Type B pancreatic cell (in vitro differentiated cells): ENCODE measurements at places on chromosomes 16 and 17. TPM values are rescaled to one million over a fixed set of nuclear protein-coding genes. Genes with fewer than 3 reads are reported as not detected.

GRCh38 chr16:60608971-60609370 lies 1427.3 kb downstream of the CDH8 start:
- no peaks in the 10 kb centered on the region for H3K36me3 ChIP-seq
- DNase-seq = no peak
- H3K4me1 ChIP-seq = no peaks in the 10 kb centered on the region
- H3K27ac ChIP-seq = no peak overlapping the region
- no peak overlapping the region for H3K4me3 ChIP-seq

GRCh38 chr16:11725457-11725856 lies 17.2 kb downstream of the TXNDC11 start:
- peaks cover 31% of the 10 kb centered on the region for H3K36me3 ChIP-seq
- H3K27ac ChIP-seq = no peak overlapping the region
- peaks cover 6% of the 10 kb centered on the region for H3K4me1 ChIP-seq
- no peak overlapping the region for H3K4me3 ChIP-seq

GRCh38 chr17:67617304-67617899 lies 100.3 kb upstream of the NOL11 start:
- H3K36me3 ChIP-seq = no peaks in the 10 kb centered on the region
- H3K27me3 ChIP-seq = no peaks in the 10 kb centered on the region
- no peak overlapping the region for H3K27ac ChIP-seq
- DNase-seq = no peak
- H3K4me1 ChIP-seq = peaks cover 7% of the 10 kb centered on the region

DNA sequence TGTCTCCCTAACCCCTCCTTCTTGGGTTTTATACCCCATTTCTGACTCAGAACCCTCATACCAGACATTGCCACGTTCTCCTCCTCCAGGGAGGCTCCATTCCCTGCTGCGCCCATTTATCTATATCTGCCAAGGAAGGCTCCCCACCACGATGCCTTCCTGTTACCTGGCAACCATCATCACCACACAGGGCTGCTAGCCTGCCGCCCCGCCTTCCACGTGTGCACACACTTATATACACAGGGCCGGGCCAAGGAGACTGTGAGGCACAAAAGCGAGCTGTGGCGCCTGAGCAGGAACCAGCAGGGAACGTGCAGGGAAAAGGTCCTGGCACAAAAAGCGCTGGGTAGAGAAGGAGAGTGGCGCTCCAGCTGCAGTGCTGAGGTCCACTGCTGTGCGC lies 261.8 kb downstream of the CBLN1 start:
- no peaks in the 10 kb centered on the region for H3K36me3 ChIP-seq
- H3K27ac ChIP-seq = peak overlapping the region; percentile 53
- H3K4me1 ChIP-seq = peaks cover 42% of the 10 kb centered on the region
- no peak for DNase-seq
- peak overlapping the region; percentile 65 for H3K4me3 ChIP-seq
- H3K27me3 ChIP-seq = peaks cover 31% of the 10 kb centered on the region

GRCh38 chr16:74868501-74868900 lies 93.9 kb upstream of the FA2H start:
- H3K27ac ChIP-seq = no peak overlapping the region
- peaks cover 10% of the 10 kb centered on the region for H3K4me1 ChIP-seq
- peaks cover 3% of the 10 kb centered on the region for H3K36me3 ChIP-seq
- no peak for DNase-seq
- no peaks in the 10 kb centered on the region for H3K27me3 ChIP-seq

DNA sequence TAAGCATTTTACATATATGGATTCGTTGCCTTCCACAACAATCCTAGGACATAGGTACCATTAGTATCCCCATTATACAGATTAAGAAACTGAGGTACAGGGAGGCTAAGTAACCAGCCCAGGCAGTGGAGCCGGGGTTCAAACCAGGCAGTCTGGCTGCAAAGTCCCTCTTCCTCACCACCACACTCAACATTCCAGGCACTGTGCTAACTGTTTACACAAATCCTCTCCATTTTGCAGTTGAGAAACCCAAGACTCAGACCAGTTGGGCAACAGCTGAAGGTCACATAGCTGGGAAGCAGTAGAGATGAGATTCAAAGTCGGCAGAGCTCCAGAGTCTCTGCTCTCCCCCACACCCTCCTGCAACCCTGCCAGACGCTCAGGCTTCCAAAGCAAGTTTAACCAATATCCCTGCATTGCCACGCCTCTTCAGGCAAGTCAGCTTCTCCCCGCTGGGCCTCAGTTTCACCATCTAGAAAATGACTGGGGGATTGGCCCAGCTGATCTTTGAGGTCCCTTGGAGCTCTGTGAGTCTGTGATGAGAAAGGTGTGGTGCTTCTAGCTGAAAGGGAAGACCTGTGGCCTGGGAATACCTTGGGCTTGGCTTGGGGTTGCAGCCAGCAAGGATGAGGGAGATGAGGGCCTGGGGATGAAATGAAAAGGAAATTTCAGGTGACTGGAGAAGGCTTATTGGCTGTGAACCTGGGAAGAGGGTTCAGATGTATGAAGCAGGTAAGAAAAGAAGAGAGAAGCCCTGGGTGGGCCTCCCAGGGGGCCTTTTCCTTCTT lies 14.0 kb downstream of the CCR7 start:
- H3K36me3 ChIP-seq = no peaks in the 10 kb centered on the region
- peaks cover 45% of the 10 kb centered on the region for H3K4me1 ChIP-seq
- no peaks in the 10 kb centered on the region for H3K27me3 ChIP-seq
- H3K27ac ChIP-seq = no peak overlapping the region

DNA sequence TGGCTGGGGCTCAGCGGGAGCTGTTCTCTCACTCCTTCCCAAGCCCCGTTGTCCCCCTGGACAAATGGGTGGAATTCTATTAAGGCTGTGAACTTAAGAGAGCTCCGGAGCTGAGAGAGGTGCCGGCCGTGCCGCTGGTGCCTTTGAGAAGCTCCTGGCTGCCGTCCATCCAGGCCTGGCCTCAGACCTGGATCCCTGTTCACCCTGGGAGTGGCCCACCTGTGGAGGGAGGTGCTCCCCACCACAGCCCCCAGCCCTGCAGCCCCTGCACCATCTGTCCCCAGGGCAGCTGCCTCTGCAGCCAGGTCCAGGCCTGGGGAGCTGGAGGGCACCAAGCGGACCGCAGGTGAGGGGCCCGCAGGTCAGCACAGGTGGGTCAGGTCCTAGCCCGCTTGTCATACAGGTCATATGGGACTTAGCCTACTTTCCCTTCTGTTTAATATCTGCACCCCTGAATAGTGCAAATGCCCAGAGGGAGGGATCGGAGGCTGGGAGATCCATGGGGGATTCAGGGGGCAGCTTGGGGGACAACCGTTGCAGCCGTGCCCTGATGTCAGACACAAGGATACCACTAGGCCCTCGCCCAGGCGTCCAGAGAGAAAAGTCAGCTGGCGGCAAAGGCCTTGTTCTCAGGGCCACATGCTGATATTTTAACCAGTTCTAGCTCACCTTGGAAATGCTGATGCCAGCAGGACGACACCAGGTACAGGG lies 15.2 kb upstream of the METRNL start:
- peak; percentile 62 for DNase-seq
- no peak overlapping the region for H3K4me3 ChIP-seq
- H3K4me1 ChIP-seq = peaks cover 15% of the 10 kb centered on the region
- H3K27ac ChIP-seq = no peak overlapping the region

DNA sequence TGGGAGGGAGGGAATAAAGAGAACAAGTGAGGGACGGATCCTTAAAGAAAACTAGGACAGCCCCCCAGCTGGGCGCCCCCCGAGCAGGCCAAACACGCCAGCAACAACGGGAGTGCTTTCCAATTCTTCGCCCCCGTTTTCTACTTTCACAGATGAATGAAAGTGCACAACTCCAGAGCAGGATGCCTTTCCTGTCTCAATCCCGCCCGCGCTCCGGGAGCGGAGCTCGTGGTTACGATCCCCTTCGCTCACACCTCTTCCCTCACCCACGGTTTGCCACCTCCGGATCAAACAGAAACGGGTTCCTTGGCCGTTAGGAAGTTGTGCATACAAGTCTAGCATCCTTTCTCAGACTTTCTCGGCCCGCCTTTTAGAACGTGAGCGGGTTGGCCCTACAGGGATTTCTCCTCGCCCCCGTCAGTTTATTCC lies 680 bp downstream of the SKA2 start:
- H3K4me1 ChIP-seq = peaks cover 19% of the 10 kb centered on the region
- DNase-seq = peak; percentile 71
- H3K4me3 ChIP-seq = no peak overlapping the region
- H3K36me3 ChIP-seq = peaks cover 8% of the 10 kb centered on the region

GRCh38 chr17:75602644-75603043 lies 15.0 kb downstream of the MYO15B start:
- H3K4me3 ChIP-seq = no peak overlapping the region
- H3K4me1 ChIP-seq = no peaks in the 10 kb centered on the region
- H3K27ac ChIP-seq = no peak overlapping the region
- no peak for DNase-seq
- H3K36me3 ChIP-seq = no peaks in the 10 kb centered on the region

DNA sequence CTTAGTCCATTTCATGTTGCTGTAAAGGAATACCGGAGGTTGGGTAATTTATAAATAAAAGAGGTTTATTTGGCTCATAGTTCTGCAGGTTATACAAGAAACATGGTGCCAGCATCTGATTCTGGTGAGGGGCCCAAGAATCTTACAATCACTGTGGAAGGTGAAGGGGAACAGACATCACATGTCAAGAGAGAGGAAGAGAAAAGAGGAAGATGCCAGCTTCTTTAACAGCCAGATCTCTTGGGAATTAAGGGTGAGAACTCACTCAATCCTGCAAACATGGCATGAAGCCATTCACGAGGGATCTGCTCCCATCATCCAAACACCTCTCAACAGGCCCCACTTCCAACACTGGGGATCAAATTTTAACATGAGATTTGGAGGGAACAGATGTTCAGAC lies 49.5 kb downstream of the BMERB1 start:
- no peak overlapping the region for H3K27ac ChIP-seq
- H3K4me1 ChIP-seq = peaks cover 5% of the 10 kb centered on the region
- no peaks in the 10 kb centered on the region for H3K27me3 ChIP-seq
- no peak overlapping the region for H3K4me3 ChIP-seq
- H3K36me3 ChIP-seq = no peaks in the 10 kb centered on the region

DNA sequence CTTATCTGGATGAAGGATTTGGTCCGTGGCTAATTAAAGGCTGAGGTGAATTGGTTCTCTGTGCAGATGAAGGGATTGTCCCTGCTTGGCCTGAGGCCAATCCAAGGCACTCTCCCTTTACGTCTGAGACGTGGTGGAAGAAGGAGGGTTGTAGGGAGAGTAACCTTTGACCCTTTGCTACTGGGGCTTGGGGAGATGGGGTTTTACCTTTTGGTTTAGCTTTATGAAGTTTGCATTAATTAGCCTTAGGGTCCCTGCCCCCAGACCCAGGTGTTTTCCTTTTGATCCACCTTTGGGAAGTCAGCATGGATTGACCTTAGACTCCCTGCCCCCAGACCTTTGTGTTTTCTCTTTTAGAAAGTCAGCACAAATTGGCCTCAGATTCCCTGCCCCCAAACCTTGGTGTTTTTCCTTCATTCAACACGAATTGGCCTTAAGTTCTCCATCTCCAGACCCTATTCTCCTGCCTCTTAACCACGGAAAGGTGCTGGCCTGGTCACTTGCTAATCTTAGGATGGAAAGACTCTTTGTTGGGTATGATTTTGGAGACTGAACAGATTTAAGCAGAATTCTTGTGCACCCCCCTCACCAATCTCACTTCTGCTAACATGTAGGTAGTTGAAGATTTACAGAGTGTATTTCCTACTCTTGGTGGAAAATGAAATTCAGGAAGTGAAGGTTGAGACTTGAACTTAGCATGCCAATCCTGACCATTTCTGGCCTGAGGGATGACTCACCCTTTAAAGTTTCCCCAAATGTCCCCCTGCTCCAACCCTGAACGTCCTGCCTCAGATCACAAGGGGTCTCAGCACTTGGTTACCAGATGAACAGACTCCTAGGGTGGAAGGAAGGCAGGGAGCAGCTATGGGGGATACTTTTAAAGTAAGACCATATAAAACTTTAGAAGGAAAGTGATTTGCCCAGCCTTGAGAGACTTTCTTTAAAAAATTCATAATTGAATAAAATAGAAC lies 23.1 kb upstream of the MMD start:
- DNase-seq = no peak
- peaks cover 34% of the 10 kb centered on the region for H3K4me1 ChIP-seq
- H3K36me3 ChIP-seq = no peaks in the 10 kb centered on the region

GRCh38 chr16:78106686-78107085 lies 7.2 kb downstream of the WWOX start:
- peaks cover 9% of the 10 kb centered on the region for H3K4me1 ChIP-seq
- no peak overlapping the region for H3K27ac ChIP-seq
- DNase-seq = no peak
- H3K36me3 ChIP-seq = peaks cover 15% of the 10 kb centered on the region
- H3K4me3 ChIP-seq = no peak overlapping the region

DNA sequence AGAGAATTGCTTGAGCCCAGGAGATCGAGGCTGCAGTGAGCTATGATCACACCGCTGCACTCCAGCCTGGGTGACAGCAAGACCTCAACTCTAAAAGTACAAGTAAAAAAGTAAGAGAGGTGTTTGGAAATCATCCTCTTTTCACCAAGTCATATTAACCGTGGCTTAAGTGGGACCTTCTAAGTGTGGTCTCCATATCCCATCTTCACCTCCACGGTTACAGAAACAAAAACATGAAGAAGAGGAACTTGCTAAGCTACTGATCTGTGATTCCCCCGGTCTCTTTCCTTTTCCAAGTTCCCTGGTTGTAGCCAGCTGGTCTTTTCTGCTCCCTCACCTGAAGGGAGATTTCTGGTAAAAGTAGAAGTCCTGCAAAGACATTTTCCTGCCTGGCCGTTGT lies 389.4 kb downstream of the CPPED1 start:
- no peaks in the 10 kb centered on the region for H3K36me3 ChIP-seq
- H3K27ac ChIP-seq = no peak overlapping the region
- peaks cover 10% of the 10 kb centered on the region for H3K4me1 ChIP-seq
- DNase-seq = no peak
- no peak overlapping the region for H3K4me3 ChIP-seq

- no peak overlapping the region for H3K27ac ChIP-seq
- H3K4me3 ChIP-seq = no peak overlapping the region
- no peaks in the 10 kb centered on the region for H3K36me3 ChIP-seq
These were observed 14.8 kb upstream of the ADCY7 start for GRCh38 chr16:50251375-50252081.

CCDC40 gene
- 8.5 and 29.6 TPM in 2 replicates for total RNA-seq

AOC3 gene
- total RNA-seq = 1.5 and 2.4 TPM in 2 replicates

P2RX5 gene
- total RNA-seq = 0.69 and 1.3 TPM in 2 replicates

TEX14 gene
- 0.17 and 0.34 TPM in 2 replicates for total RNA-seq

CACNG1 gene
- 0.24 and 0.29 TPM in 2 replicates for total RNA-seq

FOXF1 gene
- total RNA-seq = 0.48 and 3.4 TPM in 2 replicates

ZNF768 gene
- 58.7 and 59.6 TPM in 2 replicates for total RNA-seq
